Stimulated activated CD4-positive, alpha-beta T cell treated with anti-CD3 and anti-CD28 coated beads, Interleukin-4, amount 100 ng/mL, for 4 hours (primary cell): ENCODE measurements at places on chromosomes 16 and 17.
A peak's percentile ranks its signal among the peaks of the same experiment; 100 is the strongest.

DNA sequence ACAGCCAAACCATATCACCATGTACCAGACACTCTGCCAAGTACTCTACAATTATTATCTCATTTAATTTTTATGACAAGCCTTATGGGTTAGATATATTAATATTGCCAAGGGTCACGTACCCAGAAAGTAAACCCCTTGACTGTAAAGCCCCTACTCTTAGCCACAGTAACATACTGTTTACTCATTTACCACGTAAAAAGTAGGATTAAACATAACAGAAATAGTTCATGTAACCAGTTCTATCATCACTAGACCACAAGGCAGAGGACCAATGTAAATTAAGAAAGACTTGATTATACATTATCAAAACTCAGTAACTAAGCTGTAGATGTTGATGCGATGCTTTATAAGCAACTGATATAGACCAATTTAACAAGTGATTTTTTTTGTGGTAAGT lies 101.5 kb upstream of the CNTNAP4 start:
- DNase-seq, result no peak

DNA sequence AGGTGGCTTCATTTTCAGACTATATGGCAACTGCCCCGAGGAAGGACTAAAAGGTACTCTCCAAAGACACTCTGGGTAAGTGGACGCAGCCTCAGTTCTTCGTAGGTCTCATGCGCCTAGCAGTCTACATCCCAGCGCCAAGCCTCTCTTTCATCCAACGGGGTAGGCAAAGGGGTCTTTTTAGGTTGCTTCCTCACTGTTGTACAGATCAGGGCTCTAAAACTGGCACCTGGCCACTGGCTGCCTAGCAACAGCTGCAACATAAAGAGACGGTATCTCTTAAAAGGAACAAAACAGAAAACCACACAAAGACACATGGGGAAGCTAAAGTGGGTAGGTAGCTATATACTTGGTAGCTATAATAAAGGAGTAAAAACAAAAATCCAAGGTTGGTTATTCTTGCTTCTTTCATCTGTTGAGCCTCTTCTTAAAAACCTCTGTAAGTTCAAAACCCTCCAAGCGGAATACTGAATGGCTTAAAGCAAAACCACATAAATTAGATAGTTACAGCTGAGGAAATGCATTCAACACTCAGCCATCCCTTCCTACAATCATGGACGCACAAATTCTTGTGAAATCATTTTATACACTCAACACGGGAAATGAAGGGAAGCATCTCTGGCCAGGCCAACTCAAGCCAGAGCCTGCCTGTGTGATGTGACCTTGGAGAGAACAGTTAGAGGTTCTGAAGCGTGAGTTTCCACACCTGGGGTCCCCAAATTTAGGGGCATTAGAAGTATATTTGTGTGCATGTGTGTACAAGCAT lies 22.7 kb downstream of the CYTH1 start:
- DNase-seq, result peak; percentile 41

DNA sequence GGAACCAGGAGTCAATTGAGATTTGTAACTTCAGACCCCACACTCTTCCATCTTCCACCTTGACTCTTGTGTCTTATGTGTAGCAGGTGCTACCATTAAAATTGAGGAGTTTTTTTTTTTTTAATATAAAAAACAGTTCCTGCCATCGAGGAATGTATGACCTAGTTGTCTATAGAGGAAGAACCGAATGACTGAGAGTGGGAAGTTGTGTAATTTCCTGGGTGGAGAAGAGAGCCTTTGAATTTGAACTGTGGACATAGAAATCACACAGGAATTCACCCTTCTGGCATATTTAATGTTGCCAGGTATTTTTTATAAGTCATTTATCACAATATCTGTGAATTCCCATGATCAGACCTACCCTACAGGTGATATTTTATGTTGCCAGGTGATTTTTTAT lies 22.0 kb downstream of the SP2 start:
- DNase-seq, result no peak

DNA sequence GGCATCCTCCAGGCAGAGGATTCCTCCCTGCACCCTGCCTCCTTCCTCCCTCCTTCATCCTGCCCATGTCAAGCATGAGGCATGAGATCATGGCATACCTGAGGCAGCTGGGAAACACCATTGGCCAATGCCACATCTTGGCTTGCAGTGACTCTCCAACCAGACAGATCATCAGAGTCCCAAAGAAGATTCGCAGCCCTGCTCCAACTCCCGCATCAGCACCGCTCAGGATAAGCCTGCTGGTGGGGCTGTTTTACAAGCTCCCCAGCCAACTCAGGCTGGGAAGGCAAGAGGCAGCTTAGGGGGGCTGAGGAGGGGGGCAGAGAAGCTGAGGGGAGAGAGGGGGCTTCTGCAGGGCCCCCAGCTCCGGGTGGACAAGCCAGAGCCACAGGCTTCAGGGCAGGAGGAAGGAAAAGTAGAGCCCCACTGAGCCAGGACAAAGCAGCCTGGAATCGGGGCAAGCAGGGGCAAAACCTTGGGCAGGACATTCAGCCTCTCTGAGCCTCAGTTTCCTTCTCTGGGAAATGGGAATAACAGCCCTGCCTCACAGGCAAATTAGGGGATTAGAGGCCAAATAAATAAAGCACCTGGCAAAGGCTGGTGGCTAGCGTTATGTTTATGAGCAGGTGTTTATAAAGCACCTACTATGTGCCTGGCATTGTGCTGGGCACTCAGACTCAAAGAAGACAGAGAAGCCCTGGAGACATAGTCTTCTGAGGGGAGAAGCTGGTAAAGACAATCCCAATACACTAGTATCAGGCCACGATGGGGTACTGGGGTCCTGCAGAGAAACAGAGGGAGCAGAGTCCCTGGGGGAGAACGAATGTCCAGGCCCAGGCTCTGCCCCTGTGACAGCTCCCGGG lies 88.1 kb downstream of the GOSR1 start:
- DNase-seq, result no peak

- no peak for DNase-seq
Observed at GRCh38 chr16:76265434-76266045, 11.7 kb upstream of the CNTNAP4 start.

DNA sequence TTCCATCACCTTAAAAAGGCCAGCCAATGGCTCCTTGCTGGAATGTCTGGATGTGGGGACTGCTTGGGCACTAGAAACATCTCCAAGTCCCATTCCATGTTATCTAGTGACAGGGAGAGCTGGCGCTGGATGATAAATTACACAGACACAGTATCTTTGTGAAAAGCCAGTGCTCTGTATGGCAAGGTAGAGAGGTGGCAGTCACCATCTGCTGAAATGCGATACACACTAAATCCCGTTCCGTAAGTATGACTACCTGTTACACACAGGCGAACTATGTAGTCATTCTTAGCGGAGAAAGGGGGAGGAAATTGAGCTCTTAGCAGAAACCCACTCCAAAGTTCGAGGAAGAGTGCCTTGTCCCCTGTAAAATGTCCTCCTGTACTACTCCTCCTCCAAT lies 81.0 kb upstream of the MYOCD start:
- DNase-seq, result no peak

DNA sequence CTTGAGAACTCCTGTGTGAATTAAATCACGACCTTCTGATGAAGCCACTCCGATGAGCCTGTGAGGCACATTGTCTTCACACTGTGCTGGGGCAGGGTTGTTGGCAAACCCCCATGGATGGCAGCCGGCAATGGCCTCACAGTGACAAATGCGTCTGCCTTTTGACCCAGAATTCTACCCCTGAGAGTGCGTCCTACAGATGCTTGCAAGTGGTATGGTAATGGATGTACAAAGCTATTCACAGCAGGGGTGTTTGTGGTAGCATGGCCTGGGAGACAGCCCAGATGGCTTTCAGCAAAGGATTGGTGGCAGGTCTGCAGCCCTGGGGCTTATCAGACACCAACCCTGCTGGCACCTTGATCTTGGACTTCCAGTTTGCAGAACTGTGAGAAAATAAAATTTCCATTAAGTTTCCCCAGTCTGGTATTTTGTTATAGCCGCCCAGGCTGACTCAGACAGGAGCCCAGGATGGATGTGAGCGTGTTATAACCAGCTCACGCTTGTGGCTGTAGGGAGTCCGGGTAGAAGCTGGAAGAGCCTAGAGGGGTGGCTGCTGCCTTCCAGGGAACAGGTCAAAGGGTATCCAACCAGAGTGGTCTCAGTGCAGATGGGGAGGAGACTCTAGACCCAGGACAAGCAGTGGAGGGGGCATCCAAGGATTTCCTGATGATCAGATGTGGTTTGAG lies 10.1 kb downstream of the AFMID start:
- no peak for DNase-seq
